ENCODE measurements at places on chromosomes 16 and 17.

DNA sequence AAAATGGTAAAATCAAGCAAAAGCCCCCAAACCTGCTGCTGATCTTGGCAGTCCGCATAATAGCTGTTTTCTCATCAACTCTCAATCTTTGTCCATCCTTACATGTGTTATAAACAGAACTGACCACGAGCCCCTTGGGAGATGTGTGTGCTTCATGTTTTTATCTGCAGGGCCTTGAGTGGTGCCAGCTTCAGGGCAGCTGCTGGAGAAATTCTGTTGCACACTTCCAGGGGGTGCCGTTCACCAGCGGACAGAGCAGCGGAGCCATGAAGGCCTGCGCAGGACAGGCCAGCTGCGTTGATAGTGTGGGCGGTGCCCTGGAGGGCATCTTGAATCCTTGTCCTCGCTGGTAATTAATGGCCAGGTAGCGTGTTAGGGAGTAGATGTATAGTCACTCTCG, 20.1 kb downstream of the MPRIP start:
- no peak for DNase-seq

DNA sequence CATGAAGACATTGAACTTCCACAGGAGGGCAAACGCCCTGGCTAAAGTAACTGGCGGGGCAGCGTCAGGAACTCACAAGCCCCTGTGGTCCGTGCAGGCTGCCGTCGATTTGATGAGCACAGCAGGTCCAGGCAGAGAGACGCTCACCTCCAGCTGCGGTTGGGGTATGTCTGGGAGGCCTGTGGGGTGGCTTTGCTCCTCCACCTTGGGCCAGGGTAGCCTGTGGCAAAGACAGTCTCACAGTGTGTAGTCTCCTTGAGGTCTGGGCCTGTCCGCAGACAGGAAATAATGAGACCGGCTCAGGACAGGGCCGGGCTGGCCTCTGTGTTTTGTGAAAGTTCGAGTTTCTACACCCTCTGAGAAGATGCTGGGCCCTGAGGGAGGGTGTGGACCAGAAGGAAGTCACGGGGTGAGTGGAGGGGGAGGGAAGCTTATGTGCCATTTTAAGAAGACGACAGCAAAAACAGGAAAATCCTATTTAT, 103.3 kb downstream of the METRNL start:
- no peak for DNase-seq

- DNase-seq = no peak
These were observed 2.2 kb downstream of the NUBP1 start for GRCh38 chr16:10745841-10746240.

- no peak for DNase-seq
These were observed 140.6 kb downstream of the MAP2K6 start for GRCh38 chr17:69555056-69555455.

DNA sequence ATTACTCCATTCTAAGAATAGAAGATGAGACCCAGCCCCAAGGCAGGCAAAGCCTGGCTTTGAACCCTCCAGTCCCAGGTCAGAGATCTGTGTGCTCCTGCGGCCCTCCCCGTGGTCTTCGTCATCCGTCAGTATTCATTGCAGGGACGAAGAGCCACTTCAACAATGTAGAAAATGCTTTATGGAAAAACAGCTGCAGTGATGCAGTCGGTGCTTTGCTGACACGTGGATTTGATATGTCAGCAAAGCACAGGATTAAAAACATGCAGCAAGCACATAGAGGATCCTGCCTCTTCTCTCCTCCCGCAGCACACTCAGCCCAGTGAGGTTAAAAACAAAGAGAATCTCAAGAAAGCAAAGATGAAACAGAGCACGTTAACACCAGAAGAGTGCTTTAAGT, 117.1 kb upstream of the AXIN2 start:
- no peak for DNase-seq

Data from GM04503 (cell line).